ENCODE measurements at places on chromosomes 5 and 9. TPM values are rescaled to one million over a fixed set of nuclear protein-coding genes. Genes with fewer than 3 reads are reported as not detected.

Gene CCNJL
- total RNA-seq = 0.25 TPM

Gene SLC4A9
- total RNA-seq = not detected

Gene ADAMTS13
- 8.2 TPM for total RNA-seq

Gene SLC1A3
- 4.7 TPM for total RNA-seq

Gene FSD1L
- total RNA-seq = 1.9 TPM

DNA sequence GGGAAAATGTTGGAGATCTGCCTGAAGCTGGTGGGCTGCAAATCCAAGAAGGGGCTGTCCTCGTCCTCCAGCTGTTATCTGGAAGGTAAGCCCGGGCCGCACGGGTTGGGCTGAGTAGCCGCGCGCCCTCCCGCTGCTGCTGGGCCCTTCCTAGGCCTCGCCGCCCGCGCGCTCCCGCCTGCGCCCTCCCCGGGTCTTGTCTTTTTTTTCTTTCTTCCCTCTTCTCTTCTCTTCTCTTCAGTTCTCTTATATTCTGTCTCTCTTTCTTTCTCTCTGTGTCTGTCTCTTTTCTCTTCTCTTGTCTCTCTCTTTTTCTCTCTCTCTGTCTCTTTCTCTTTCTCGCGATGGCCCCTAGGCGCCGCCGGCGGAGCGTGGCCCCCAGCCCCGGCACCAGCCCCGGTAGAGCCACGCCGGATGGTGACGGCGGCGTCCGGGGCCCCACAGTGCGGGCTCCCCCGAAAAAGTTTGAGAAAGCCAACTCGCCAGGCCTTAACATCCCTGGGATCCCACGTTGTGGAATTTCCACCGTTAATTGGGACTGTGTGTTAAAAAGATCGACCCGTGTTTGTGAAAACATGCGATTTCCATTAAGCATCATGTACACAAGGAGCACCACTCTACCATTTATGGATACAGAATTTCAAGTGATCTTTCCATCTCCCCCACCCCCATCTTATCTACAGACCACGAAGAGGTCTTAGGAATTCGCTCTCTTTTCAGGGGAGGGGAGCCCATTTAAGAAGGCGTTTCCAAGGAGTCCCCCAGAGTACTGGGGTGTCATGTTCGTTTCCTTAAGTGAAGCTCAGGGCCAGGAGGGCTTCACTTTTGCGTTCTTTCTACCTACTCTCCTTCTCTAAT lies 616 bp downstream of the ABL1 start:
- peak; percentile 53 for DNase-seq

DNA sequence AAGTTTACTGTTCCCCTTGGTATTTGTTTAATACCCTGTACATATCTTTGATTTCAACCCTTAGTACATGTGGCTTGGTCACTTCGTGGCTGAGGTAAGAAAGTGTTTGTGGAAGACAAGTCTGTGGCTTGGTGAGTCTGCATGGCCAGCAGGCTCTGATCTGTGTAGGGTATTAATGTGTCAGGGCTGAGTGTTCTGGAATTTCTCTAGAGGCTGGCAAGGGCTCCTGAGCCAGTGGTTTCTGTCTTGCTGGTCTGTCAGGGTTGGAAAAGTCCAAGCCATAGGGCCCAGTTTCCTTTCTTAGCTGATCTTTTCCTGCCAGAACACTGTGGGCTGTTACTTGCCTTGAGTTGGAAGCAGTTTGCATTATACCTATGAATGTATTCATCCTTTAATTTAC lies 48.0 kb upstream of the FBXL7 start:
- no peak for DNase-seq

GRCh38 chr5:152501294-152501693 lies 96.2 kb upstream of the NMUR2 start:
- DNase-seq = no peak

DNA sequence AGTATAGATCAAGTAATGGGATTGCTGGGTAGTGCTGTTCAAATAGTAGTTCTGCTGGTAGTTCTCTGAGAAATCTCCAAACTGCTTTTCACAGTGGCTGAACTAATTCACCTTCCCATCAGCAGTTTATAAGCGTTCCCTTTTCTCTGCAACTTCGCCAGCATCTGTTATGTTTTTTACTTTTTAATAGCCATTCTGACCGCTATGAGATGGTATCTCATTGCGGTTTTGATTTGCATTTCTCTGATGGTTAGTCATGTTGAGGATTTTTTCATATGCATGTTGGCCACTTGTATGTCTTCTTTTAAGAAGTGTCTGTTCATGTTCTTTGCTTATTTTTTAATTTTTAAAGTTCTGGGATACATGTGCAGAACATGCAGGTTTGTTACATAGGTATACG lies 279.2 kb upstream of the NREP start:
- DNase-seq = no peak

- DNase-seq = no peak
These were observed 124.4 kb downstream of the PIK3R1 start for GRCh38 chr5:68339921-68340321.

GRCh38 chr5:150208187-150209098 lies 18.6 kb downstream of the SLC6A7 start:
- DNase-seq = no peak

- no peak for DNase-seq
These were observed 94.6 kb downstream of the SYK start for GRCh38 chr9:90896231-90896630.

DNA sequence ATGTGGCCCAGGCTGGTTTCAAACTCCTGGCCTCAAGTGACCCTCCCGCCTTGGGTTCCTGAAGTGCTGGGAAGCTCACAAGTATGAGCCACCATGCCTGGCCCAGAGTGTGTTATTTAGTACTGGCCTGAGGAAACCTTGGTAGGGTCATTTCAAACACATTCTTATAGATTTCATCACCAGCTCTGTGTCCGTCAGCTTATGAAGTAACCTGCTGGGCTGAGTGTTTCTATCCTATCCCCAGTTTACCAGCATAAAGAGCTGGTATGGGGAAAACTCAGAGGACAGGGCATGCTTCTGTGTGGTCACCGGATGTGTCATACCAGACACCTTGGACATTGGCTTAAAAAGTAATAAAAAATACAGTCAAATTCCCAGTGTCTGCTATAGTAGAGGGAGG lies 45.3 kb downstream of the PTPN3 start:
- no peak for DNase-seq

DNA sequence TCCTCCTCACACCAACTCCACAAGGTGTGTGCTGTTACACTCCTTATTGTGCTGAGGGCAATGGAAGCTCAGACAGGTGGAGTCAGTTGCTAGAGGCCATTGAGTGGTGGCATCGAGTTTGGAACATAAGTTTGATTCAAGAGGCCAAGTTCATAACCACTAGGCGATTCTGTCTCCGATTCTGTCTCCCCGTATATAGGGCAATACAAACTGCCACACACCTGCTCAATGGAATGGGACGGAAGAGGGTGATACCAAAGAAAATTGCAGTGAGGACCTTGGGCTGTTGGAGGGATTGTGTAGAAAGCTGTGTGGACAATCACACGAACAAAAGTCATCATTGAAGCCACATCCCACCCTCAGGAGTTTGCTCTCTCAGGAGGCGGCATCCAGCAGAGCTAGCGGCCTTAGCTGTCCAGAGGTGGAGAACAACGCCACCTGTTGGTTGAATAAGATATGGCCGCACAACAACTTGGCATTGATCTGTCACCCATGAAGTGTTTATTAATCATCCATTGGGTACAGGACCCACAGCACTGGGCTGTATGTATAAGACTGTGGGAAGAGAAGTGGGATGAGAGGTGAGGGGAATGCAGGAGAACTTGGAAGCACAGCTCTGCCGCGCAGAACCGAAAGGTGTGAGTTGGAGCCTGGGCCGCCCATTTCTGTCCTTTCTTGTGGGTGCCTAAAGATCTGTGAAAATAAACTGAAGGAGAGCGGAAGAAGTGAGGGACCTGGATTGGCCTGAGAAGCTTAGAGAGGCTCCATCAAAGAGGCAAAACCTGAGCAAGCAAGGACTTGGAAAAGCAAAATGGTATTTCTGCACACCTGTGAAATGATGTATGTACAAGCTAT lies 16.1 kb upstream of the NEUROG1 start:
- DNase-seq = peak; percentile 57

- DNase-seq = no peak
These were observed 34.0 kb downstream of the B4GALT1 start for GRCh38 chr9:33133186-33133585.

Data from right lobe of liver (tissue), 6 donors.